ENCODE measurements at places on chromosomes 5 and 9.

DNA sequence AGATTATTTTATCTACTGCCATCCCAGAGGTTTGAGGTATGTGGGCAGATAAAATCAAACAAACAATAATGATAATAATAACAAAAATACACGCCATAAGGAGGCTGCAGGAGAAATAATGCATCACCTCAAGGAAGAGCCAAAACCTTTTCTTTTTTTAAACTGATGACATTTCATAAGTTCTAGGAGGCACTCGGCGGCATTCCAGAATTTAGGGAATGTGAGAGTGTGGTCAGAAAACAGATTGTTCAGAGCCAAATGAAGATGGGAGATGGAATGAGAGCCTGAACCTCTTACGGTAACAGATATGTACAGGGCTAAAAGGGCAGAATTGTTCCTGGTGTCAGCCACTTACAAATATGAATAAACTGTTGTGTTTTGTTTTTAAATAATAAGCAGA is 615.0 kb upstream of the CHD1 start:
- no peak for DNase-seq

DNA sequence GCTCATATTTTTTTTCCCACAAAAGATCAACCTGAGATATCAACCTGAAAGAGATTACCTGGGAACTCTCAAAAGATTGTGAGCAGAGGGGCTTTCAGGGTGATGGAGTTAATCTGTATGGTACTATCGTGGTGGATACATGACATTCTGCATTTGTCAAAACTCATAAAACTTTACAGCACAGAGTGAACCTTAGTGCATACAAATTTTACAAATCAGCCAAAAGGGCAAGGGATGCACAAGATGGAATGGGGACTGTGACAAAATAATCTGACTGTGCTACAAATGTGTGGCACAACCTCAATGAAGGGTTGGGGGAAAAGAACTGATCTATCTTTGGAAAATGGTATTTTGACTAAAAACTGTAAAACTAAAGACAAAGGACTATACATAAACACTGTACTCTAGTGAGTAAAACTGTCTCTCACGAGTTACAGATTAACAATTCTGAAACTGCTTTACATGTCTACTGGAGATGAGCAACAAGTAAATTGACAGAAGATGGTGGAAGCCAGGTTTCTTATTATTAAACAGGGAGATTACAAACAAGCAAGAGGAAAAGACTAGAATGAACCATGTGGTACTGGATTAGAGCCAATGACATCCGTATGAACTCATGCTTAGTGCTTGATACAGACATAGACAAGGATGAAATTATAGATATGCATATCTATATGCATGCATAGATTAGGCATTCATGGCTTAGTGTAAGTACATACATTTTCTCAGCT is 24.8 kb upstream of the RLN1 start:
- DNase-seq, result no peak

GRCh38 chr9:125922854-125923253 is 175.7 kb downstream of the PBX3 start:
- no peak for DNase-seq

GRCh38 chr9:94490465-94490864 is 64.4 kb upstream of the PCAT7 start:
- no peak for DNase-seq

- no peak for DNase-seq
These were observed 20.5 kb upstream of the PDCD1LG2 start for GRCh38 chr9:5489630-5490490.

- DNase-seq, result no peak
These were observed 40.2 kb upstream of the IER5L start for GRCh38 chr9:129218272-129218625.

DNA sequence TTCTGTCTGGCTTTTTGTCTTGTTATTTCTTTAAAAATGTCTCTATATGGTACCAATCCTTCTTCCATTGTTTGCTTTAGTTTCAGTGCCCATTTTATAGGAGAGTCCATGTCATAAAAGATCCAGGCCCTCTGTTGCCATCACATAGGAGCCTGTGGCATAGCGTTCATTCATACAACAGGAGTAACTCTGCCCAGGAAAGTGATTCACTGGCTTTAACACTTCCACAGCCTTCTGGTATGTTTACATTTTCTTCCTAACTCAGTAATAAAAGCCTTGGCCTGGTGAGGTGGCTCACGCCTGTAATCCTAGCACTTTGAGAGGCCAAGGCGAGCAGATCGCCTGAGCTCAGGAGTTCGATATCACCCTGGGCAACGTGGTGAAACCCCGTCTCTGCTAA is 519.3 kb upstream of the PTGER4 start:
- DNase-seq, result no peak

- peak; percentile 57 for DNase-seq
These were observed 1.6 kb upstream of the TNIP1 start for GRCh38 chr5:151082282-151082902.

- no peak for DNase-seq
These were observed 284.3 kb downstream of the ARHGAP26 start for GRCh38 chr5:143054480-143054941.

DNA sequence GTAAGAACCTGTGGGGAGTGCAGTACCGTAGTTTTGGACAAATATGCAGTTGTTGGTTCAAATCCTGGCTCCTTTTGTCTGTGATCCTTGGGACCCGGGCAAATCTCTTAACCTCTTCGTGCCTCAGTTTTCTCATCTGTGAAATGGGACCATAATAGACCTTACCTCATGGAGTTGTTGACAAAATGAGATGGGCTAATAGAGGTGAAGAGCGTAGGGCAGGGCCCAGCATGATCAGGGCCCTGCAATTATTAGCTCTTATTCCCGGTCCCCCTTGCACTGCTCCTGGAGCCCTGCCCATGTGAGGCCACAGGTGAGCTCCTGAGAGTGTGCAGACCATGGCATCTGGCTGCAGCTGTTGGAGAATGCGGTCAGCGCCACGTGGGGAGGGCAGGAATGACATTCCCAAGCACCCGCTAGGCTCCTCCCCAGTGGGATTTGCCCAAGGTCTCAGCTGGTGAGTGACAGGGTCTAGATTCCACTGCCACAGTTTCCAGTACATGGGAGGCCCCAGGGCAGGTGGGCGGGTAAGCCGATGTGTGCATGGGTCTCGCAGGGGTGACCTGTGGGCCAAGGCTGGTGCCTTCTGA is 41.0 kb downstream of the NEK6 start:
- no peak for DNase-seq

GRCh38 chr5:169970339-169970738 is 10.0 kb downstream of the INSYN2B start:
- no peak for DNase-seq

DNA sequence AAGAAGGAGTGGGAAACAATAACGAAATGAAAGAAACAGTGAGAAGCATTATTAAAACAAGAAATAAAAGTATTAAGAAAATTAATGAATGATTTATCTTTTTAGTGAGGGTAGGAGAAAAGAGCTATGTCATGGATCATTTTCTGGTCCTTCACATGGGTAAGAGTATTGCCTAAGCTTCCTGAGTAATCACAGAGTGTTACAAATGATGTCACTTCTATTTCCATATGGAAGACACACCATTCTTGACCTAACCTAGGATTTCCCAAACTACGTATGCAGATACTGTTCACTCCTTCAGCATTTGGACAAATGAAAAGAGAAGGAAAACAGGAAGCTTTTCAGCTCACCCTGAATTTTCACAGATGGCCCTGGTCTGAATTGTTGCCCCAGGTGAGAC is 3.3 kb upstream of the TSLP start:
- no peak for DNase-seq

- DNase-seq, result no peak
These were observed 45.2 kb downstream of the CYSTM1 start for GRCh38 chr5:140220032-140220697.

GRCh38 chr5:95620870-95621838 is 1.3 kb downstream of the GPR150 start:
- peak; percentile 74 for DNase-seq

DNA sequence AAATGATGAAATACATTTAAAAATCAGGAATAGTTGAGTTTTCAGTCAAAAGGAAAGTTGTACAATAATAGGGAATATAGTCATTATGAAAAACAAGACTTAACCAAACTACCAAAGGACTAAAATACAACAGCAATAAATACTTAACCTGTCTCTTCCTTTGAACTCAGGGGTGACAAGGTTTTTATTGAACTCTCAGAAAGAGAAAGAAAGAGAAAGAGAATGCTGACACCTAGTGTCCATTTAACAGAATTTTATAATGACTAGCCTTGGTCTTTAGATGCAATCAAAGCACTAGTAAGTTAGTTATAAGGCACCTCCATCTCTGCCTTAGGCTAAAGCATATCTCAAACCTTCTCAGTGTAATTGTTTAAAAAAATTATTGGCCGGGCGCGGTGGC is 47.5 kb downstream of the UIMC1 start:
- DNase-seq, result no peak

GRCh38 chr5:96054311-96055030 is 92.8 kb upstream of the ELL2 start:
- no peak for DNase-seq

- no peak for DNase-seq
These were observed 159.9 kb downstream of the TAF11L14 start for GRCh38 chr5:17794201-17794600.

GRCh38 chr5:159779481-159779880 is 136.8 kb upstream of the ADRA1B start:
- no peak for DNase-seq

- no peak for DNase-seq
These were observed 23.3 kb upstream of the SMU1 start for GRCh38 chr9:33099754-33100153.

GRCh38 chr5:99605904-99606303 is 677.1 kb upstream of the CHD1 start:
- DNase-seq, result no peak

- DNase-seq, result peak; percentile 74
These were observed 267.7 kb downstream of the NTRK2 start for GRCh38 chr9:84937180-84937579.

GRCh38 chr5:95283022-95283615 is 1.8 kb downstream of the MCTP1 start:
- peak; percentile 45 for DNase-seq

GRCh38 chr5:71601222-71602026 is 14.3 kb downstream of the MCCC2 start:
- DNase-seq, result peak; percentile 49

- DNase-seq, result no peak
These were observed 45.2 kb upstream of the IL6ST start for GRCh38 chr5:56039985-56040384.

DNA sequence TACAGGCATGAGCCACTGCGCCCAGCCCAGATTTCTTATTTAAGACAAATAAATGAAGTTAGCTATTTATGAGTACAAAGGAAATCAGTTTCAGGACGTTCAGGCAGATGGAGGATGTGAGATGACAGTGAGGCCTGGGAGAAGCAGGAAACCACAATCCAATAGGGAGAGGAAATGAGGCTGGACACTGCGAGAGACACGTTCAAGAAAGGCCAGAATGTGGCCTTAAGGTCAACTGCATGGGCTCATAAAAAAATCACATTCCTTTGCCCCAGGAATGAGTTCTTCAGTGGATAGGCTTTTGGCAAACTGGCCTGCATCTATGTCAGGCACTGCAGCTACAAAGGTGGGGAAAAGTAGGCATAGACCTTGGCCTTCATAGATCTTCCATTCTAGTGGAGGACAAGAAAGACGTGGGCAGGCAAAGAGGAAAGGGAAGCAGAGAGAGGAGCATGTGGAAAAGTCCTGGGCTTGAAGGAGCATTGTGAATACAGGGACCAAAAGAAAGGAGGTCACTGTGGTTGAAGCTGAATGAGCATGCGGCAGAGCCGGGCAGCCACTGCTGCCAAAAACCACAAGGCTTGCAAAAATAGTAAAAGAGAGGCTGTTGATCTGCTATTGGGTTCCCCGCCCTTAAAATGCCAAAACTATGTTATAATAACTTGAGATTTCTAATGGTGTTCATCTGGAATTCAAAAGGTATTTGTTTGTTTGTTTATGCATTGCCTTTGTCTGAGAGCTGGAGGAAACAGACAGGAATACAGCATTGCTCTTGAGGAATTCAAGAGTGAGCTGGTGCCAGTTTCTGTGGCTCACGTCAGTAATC is 133.0 kb downstream of the GNA14 start:
- no peak for DNase-seq

DNA sequence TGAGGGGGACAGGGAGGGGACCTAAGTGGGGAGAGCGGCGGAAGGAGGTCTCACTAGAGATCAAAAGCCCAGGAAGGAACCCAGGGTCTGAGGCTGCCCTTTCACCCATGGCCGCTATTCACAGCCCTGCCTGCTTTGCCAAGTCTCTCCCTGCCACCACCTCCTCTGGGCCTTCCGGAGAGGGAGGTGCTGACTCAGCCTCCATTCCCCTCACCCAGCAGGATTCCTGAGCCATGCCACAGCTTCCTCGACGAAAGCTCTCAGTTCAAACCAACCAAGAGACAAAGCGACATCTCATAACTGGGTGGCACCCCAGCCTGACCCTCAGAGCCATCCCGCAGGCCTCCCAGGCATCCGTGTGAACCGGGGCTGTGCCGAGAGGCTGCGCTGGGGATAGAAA is 36.7 kb downstream of the PAX5 start:
- DNase-seq, result no peak

DNA sequence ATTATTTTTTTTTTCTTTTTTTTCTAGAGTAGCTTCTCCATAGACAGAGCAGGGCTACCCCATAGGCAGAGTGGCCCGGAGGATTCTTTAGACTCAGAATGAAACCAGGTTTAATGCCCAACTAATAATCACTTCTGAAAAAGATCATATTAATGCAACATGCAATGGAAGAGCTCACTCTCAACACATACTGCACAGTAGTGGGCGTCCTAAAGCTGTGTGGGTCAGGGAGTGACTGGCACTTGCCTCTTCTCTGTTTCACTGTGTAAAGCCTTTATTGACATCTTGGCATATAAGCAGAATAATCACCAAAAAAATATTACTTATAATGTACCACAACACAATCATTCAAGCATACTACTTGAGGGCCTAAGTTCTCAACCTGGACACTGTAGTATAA is 11.1 kb downstream of the PWWP2A start:
- no peak for DNase-seq

GRCh38 chr5:66342341-66342880 is 198.3 kb downstream of the SREK1 start:
- no peak for DNase-seq

DNA sequence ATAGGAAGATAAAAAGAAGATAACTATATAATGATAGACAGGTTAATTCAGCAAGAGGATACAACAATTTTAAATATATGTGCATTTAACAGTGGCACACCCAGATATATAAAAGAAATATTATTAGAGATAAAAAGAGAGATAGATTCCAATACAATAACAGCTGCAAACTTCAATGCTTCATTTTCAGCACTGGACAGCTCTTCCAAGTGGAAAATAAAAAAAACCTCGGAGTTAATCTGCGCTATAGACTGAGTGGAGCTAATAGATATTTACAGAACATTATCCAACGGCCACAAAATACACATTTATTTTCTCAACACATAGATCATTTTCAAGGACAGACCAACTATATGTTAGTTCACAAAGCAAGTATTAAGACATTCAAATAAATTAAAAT is 1229.5 kb upstream of the CDH6 start:
- no peak for DNase-seq
